Activated naive CD8-positive, alpha-beta T cell treated with anti-CD3 and anti-CD28 coated beads, Interleukin-2, amount 50 U/mL, for 24 hours (primary cell): ENCODE measurements at places on chromosomes 3 and 15.

DNA sequence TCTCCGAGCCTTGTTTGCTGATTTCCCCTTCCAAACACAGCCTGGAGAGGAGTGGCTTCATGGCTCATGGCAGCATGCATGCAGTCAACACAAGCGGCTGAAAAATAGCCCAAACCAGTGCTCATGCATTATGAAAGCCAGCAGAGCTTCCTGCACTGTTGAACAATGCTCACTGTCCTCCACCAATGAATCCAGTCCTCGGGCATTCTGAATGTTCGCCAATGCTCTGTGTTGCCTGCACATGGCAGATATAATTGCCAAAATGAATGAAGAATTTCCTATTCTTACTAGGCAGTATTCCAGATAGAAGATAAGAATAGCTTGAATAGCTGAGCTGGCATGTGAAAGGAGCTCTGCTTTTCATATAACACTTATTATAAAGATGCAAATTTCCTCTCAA is 252.7 kb downstream of the ROBO1 start:
- no peak for DNase-seq

GRCh38 chr15:94086341-94086740 is 145.0 kb upstream of the MCTP2 start:
- DNase-seq: no peak

DNA sequence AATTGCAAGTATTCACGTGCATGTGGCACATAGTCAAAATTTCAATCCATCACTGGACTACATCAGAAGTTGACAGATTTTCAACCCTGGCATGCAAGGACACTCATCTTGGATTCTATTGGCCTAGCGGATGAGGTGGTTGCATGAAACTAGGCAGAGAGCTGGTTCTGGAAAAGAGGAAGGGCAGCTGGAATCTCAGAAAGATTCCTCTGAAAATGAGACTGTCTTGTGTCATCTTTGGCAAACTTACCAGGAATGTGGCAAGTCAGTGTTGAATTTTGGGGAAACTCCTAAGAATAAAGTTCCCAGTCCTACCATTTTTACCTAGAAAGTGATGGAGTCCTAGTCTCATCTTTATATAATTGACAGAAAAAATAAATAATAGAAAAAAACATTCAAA is 384.3 kb upstream of the NR2F2 start:
- DNase-seq: no peak

GRCh38 chr3:19702416-19703078 is 231.5 kb downstream of the EFHB start:
- DNase-seq: no peak

DNA sequence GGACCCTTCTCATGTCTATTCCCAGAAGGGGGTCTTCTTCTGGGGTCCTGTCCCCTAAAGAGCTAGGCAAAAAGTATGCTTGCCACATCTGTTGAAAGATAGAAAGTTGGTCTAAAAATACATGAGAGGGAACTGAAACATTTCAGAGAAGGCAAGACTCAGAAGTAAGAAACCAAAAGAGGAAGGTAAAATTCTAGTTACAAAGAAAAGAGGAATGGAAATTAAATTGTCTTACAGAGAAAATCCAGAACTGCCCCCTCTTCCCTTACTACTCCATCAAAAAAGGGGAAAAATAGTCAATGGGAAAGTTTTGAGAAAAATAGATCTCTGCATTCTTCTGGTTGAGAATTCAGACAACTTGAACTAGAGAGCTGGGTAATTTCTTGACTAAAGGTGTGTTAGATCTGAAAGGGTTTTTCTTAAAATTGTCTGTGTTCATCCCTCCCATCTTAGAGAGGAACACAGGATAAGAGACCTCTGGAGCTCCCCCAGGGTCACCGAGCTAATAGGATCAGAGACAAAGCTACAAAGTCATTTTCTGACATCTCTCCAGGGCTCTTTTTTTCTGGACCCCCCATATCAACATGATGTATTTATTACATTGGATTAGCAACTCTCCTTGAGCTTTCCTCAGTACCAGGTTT is 32.3 kb upstream of the CCR2 start:
- no peak for DNase-seq

DNA sequence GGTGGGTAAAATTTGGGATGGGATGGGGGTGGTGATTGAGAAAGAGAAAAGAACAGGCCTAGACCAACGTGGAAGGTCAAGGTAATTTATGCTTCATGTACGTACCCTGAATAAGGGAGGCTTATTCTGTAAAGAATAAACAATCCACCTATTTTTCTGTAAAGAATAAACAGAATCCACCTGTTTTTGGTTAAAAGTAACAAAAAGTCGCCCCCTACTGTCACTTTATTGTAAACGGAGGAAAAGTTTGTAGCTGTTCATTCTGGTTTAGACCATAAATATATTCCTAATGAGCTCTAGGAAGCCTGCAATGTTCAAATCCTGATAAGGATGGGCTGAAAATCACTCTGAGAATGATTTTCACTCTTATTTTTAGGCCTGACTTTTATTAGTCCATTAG is 23.5 kb upstream of the SQOR start:
- DNase-seq: no peak

- no peak for DNase-seq
Measured at GRCh38 chr3:37627951-37628620, 233.6 kb upstream of the CTDSPL start.

DNA sequence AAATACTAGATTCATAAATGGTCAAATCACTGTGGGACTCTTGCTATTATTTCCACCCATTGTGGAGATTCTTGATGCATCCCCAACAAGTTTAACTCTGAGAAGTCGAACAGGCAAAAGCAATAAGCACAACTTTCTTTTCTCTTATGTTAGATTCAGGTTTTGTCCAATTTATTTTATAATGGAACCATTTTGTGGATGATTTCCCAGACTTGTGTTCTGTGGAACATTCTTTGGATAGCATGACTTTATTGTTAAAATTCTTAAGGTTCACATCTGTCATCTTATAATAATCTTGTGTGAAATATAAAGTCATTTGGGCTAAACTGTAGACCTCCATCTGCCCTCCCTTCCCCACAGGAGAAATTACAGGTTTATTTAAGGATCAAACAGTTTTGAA is 213.7 kb downstream of the LPP start:
- DNase-seq: no peak

DNA sequence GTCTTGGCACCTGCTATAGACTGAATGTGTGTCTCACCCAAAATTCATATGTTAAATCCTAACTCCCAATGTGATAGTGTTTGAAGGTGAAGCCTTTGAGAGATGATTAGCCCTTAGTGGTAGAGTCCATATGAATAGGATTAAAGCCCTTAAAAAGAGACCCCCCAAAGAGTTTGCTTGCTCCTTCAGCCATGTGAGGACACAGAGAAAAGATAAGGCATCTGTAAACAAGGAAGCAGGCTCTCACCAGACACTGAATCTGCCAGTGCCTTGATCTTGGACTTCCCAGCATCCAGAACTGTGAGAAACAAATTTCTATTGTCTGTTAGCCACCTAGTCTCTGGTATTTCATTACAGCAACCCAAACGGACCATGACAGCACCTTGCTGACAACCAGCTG is 16.6 kb downstream of the KPNA1 start:
- no peak for DNase-seq

- DNase-seq: no peak
Measured at GRCh38 chr3:9183011-9183410, 66.4 kb downstream of the SRGAP3 start.
